Type B pancreatic cell (in vitro differentiated cells): ENCODE measurements at places on chromosomes 6 and 20. TPM values are rescaled to one million over a fixed set of nuclear protein-coding genes. Genes with fewer than 3 reads are reported as not detected.

GRCh38 chr6:97306544-97307320 lies 23.7 kb upstream of the MMS22L start:
- peaks cover 3% of the 10 kb centered on the region for H3K27me3 ChIP-seq
- H3K4me3 ChIP-seq: no peak overlapping the region
- H3K4me1 ChIP-seq: peaks cover 8% of the 10 kb centered on the region
- DNase-seq: no peak
- no peak overlapping the region for H3K27ac ChIP-seq

DNA sequence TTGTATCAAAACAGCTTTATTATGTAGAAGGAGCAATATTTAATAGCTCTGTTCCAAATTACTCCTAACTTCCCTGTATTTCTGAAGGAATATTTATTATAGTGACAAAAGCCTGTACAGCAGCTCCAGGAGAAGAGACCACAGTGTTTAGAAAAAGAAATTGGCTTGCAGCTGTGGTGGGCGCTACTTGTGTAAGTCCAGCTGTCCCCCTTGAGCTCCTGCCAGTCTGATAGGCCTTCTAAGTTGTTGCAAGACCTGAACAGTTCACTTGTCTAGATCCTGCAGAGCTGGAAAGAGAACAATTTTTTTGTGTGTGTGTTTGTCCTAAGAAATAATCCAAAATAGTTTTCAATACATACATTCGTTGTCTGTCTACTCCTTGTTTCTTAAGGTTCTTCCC lies 86.6 kb downstream of the JARID2 start:
- H3K4me1 ChIP-seq: peaks cover 82% of the 10 kb centered on the region
- no peaks in the 10 kb centered on the region for H3K27me3 ChIP-seq
- no peak overlapping the region for H3K4me3 ChIP-seq
- no peak for DNase-seq

DNA sequence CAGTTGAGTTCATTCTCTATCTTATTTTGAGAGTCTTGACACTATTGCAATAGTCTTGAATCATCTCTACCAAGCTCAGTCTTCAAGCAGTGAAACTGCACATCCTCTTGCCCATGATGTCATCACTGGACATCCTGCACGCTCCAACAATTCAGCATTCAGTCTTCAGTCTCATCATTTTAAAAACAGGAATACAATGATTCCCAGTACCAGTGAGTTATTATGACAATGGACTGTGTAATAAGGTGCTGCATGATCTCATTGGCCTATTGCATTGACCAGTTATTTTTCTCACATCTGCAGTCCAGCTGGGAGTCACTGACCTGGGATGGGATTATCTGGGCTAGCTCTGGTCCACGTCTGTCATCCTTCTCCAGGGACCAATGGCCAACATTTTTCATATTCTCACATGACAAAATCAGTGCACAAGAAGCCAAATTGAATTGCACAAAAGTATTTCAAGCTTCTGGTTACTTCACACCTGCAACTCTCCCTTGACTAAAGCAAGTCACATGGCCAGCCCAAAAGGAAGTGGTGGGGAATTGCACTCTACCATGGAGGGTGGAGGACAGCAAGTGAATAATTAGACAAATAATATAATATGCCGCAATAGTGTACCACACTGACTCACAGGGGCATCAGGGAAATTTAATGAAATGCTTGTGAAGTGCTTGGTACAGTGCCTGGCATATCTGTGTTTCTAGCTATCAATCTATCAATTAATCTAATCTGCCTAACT lies 6.4 kb upstream of the CST2 start:
- peaks cover 17% of the 10 kb centered on the region for H3K27me3 ChIP-seq
- no peak overlapping the region for H3K4me3 ChIP-seq

GRCh38 chr20:15703171-15703911 lies 869.9 kb downstream of the KIF16B start:
- H3K27ac ChIP-seq: no peak overlapping the region
- H3K4me3 ChIP-seq: no peak overlapping the region
- DNase-seq: no peak

DNA sequence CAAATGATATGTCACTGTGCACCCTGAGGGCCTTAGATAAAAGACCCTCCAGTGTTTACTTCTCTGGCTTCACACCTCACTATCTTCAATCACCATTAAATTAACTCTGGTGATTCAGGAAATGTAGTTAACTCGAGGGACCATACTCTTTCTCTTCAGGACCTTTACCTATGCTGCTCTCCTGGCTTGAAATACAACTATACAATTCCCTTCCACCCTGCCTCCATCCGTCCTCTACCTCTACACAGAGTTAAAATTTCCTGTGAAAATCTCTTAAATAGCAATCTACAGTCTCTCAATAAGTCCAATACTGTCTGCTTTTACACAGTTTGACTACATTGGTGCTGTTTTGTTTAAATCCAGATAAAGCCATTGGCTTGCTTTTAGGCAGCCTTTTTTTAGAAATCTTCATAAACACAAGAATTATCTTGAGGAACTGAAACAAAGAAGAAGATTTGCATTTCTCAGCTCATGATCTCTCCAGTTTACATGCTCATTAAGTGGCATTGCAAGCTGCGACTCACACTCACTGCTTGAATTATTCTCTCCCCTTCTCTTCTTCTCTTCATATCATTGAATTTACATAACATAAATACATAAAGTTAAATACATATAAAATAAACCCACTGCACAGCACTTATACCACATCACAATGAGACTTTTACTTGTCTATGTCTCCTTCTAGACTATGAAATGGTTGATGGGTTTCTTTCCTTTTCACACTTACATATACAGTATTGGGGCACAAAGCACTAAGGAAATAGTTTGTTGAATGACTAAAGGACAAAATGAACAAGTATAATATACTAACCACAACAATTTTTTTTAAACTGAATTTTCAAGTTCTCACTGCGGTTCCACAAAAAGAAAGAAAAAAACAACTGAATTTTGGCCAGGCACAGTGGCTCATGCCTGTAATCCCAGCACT lies 239.0 kb upstream of the KCNQ5 start:
- H3K36me3 ChIP-seq: no peaks in the 10 kb centered on the region
- H3K27me3 ChIP-seq: no peaks in the 10 kb centered on the region
- H3K4me3 ChIP-seq: no peak overlapping the region
- no peaks in the 10 kb centered on the region for H3K4me1 ChIP-seq

DNA sequence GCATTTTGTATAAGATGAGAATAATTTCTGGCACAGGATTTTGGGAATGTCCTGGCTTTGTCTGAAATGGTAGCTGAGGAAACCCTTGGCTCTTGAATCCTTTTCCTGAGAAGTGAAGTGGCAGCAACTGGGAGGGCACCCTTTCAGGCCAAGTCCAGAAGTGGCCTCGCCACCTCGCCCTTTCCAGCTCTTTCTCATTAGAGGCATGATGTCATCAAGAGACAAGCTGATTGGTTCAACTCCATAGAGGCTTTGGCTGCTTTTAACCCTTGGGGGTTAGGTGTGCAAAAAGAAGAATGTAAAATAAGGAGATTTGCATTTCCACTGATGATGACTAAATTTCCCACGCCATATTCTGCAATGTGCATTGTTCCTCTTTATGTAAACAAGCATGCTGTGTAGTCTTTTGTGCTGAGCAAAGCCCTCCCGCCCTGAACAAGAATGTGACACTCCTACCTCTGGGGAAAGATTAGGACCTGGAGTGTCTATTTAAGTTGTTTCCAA lies 116.5 kb downstream of the TCP11 start:
- peak overlapping the region; percentile 53 for H3K4me3 ChIP-seq
- peak overlapping the region; percentile 88 for H3K27ac ChIP-seq

The ZNF334 gene
- total RNA-seq: 12.6 and 19.7 TPM in 2 replicates

DNA sequence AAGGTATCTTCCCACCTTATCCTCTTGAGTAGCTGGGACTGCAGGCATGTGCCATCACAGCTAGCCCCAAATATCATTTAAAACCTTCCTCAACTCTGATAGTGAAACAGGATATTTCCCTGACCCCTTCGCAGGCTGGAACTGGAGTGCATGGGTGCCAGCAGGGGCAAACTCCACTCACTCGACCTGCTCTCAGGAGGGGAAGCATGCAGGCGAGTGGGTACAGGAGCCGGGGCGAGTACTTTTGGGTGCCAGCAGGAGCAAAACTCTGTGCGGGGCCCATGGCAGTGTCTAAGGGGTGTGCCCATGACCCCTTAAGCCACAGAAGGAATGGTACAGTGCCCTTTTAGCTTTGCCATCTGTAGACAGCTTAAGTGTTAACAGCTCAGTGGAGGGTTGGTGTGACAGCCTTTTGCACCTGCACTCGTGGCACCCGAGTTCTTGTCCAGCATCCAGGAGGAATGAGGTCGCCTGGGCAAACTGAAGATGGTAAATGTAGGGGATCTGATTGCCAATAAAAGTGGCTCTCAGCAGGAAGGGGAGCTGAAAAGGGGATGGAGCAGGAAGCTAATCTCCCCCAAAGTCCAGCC lies 155.1 kb downstream of the CDK19 start:
- peaks cover 16% of the 10 kb centered on the region for H3K36me3 ChIP-seq
- no peaks in the 10 kb centered on the region for H3K27me3 ChIP-seq
- no peak for DNase-seq
- H3K4me1 ChIP-seq: peaks cover 11% of the 10 kb centered on the region
- no peak overlapping the region for H3K4me3 ChIP-seq
- no peak overlapping the region for H3K27ac ChIP-seq

GRCh38 chr6:130620338-130620781 lies 206.8 kb upstream of the SMLR1 start:
- H3K27ac ChIP-seq: no peak overlapping the region
- peaks cover 5% of the 10 kb centered on the region for H3K4me1 ChIP-seq
- peaks cover 4% of the 10 kb centered on the region for H3K36me3 ChIP-seq
- H3K4me3 ChIP-seq: no peak overlapping the region
- H3K27me3 ChIP-seq: no peaks in the 10 kb centered on the region

The PHACTR3 gene
- total RNA-seq: 0.55 and 2.1 TPM in 2 replicates

The KCNK16 gene
- 22.6 and 41.1 TPM in 2 replicates for total RNA-seq

GRCh38 chr6:72709431-72709830 lies 87.6 kb downstream of the KCNQ5 start:
- H3K27me3 ChIP-seq: no peaks in the 10 kb centered on the region
- DNase-seq: no peak
- no peaks in the 10 kb centered on the region for H3K36me3 ChIP-seq
- H3K4me3 ChIP-seq: no peak overlapping the region
- H3K27ac ChIP-seq: no peak overlapping the region

DNA sequence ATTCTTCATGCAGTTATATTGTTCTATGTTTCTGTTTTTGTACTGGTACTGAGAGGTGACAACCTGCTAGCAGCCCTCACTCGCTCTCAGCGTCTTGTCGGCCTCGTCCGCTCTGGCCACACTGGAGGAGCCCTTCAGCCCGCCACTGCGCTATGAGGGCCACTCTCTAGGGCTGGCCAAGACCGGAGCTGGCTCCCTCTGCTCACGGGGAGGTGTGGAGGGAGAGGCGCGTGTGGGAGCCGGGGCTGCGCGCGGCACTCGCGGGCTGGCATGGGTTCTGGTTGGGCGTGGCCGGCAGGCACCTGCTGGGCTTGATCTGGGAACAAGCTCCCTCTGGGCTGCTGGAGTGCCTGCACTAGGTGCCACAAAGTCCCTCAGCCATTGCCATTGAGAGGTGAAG lies 1323.8 kb upstream of the EYS start:
- H3K27ac ChIP-seq: no peak overlapping the region
- DNase-seq: no peak

DNA sequence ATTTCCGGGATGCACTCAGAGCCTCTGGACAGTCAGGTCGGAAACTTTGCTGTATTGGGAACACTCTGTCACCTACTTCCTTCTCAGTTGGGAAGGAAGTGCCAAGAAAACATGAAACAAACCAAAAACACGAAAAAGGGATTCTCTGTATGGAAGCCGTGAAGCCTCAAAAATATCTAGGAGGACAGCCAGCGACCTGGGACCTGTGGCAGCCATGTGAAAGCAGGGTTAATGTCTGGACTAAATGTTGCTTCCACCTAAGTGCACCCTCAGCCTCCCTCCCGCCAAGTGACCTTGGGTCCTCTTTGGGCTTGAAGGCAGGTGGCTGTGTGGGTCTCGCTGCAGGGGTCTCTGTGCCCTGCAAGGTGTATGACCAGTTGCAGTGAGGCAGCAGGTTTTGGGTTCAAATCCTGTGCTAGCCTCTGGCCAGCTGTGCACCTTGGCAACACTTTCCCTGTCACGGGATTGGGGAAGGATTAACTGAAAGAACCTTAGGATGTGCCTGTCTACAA lies 851 bp downstream of the MAVS start:
- peak overlapping the region; percentile 93 for H3K4me3 ChIP-seq
- H3K4me1 ChIP-seq: peaks cover 11% of the 10 kb centered on the region
- H3K36me3 ChIP-seq: peaks cover 6% of the 10 kb centered on the region
- H3K27ac ChIP-seq: peak overlapping the region; percentile 89

GRCh38 chr6:16967470-16967817 lies 134.4 kb upstream of the STMND1 start:
- no peak overlapping the region for H3K4me3 ChIP-seq
- H3K27me3 ChIP-seq: peaks cover 17% of the 10 kb centered on the region
- H3K36me3 ChIP-seq: peaks cover 3% of the 10 kb centered on the region
- H3K27ac ChIP-seq: no peak overlapping the region

The HAO1 gene
- not detected in 2 replicates for total RNA-seq

DNA sequence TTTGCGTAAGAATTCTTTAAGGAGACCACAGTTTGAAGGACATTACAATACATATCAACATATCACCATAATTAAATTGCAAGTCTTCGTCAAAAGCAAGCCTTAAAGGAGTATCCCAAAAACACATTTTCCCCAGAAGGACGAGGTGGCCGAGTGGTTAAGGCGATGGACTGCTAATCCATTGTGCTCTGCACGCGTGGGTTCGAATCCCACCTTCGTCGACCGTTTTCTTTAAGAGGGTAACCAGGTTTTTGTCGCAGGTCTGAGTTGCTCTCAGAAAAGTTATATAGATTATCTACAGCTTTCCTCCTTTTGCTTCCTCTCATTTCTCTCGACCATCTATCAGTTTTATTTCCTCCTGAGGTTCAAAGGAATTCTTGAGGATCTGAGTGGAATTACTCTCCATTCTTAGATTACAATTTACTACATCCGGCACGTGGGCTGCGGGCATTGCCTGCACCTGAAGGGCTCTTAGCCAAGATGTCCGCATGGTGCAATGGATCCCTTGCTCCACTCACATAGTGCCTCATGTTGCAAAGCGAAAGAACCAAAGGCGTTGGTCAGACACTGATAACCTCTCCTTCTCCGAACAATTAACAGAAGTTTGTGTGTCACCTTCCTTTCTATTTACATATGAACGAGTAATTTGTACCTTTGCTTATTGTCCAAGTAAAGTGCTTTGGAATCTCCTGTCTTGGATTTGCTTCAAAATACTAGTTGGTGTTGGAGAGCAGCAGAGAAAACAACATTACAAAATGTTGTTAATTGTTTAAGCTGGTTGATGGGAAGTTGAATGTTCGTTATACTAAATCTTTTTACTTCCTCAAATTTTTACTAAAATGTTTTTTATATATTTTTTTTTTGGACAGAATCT lies 14.0 kb downstream of the POM121L2 start:
- H3K4me1 ChIP-seq: peaks cover 21% of the 10 kb centered on the region
- H3K27ac ChIP-seq: peak overlapping the region; percentile 74
- H3K4me3 ChIP-seq: peak overlapping the region; percentile 85
- peaks cover 83% of the 10 kb centered on the region for H3K27me3 ChIP-seq

DNA sequence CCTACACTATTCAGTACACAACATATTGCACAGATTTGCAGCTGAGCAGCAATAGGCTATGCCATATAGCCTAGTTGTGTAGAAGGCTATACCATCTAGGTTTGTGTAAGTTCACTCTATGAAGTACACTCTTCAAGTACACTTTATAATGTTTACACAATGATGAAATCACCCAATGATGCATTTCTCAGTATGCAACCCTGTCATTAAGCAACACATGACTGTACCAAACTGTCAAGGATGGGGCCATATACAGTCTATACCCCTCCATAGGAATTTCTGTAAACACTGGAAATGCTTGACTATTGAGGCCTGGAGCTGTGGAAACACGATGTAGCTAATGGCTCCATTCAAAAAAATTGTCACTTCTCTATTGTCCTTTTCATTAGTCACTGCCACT lies 535.4 kb downstream of the EPM2A start:
- no peak overlapping the region for H3K4me3 ChIP-seq
- no peaks in the 10 kb centered on the region for H3K36me3 ChIP-seq
- DNase-seq: no peak
- H3K27me3 ChIP-seq: peaks cover 47% of the 10 kb centered on the region
- H3K4me1 ChIP-seq: peaks cover 4% of the 10 kb centered on the region
- H3K27ac ChIP-seq: no peak overlapping the region
